Fibroblast of the aortic adventitia (primary cell): ENCODE measurements at places on chromosomes 3 and 15.

- DNase-seq = no peak
Observed at GRCh38 chr3:141147657-141148056, 84.0 kb upstream of the PXYLP1 start.

- DNase-seq = peak; percentile 91
Observed at GRCh38 chr3:134333522-134334181, 40.6 kb downstream of the AMOTL2 start.

DNA sequence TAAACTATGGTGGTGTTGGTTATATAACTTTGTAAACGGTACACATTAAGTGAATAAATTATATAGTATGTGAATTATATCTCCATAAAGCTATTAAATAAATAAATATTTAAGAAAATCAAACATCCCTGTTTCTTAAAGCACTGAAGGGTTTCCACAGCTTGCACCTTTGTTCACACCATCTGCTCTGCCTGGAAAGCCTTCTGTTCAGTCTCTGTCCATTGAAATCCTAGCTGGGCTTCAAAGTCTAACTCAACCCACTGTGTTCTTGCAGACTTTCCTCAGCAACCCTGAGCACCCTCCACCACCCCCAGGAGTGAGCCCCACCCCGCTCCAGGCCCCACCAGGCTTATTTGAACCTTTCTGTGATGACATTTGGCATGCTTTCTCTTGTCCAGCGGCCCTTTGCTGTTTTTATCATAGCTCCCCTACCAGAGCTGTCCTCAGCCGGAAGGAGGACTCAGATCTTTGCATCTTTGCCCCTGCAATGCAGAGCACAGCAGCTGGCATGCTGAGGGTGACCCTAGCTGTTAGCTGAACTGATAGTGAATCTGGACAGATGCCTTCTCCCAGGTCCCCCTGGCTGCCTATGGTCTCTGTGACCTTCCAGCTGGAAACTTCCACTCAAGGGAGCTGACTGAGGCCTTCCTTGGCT, 105.2 kb downstream of the DAPK2 start:
- DNase-seq = no peak

- no peak for DNase-seq
Observed at GRCh38 chr15:43908516-43909050, 81.8 kb downstream of the WDR76 start.

DNA sequence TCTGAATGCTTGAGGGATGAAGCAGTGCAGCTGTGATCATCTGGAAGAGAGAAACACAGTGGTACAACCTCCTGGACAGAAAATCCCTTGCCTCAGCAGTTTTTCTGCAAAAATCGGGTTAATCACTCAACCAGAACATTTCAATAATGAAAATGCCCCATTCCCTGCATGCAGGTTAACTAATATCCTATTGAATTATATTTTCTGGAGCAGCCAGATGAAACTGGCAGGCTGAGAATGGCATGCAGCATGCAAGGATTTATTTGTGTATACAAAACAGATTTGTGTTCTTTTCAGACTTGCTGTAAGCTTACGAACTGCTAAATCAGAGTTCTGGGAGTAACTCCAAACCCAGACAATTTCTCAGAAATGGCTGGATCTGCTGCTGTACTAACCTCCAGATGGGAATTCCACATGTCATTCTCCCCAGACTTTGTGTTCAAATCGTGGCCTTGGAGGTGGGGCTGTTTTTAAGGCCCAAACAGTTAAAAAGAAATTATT, 39.1 kb downstream of the SLC9A9 start:
- peak; percentile 79 for DNase-seq

DNA sequence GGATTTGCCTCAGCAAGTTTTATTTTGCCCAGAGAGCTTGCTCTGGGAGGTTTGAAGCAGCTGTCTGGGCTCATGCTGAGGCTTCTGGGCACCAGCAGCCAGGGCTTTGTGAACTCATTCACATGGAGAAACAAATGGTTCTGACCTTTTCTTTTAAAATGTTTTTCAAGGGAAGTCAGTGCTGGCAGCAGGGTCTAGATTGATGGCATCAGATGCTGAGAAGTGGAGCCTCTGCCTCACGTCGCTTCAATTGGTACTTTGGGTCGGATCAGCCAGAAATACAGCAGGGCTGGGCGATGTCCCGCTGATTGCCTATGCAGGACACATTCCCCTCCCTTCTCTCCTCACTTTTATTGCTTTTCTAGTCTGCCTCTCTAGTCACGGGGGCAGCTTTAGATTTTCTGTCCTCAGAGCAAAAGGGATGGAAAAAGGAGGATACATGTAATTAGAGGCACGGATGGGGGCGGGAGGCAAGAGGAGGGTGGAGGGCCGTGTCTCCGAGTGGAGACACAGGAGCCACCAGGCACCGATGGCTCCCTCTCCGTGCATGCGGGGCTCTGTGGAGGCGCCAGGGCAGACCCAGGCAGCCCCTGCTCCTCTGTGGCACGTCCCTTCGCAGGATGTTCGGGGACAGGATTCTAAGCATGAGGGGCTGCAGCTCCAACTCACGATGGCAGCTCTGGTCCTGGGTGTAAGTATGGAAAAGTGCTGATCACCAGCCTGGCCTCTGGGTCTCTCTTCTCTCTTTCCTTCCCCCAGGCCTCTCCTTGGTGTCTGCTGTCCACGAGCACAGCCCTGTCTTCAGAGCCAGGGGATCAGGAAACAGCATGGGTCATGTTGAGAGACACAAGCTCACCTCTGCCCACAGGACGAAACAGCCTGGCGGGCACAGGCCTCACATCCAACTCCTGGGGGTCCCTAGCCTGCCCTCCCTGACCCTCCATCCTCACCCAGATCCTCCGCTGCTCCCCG, 116.1 kb downstream of the FAM43A start:
- no peak for DNase-seq
